Large intestine (tissue), 12 donors: ENCODE measurements at places on chromosomes 1 and 21.

DNA sequence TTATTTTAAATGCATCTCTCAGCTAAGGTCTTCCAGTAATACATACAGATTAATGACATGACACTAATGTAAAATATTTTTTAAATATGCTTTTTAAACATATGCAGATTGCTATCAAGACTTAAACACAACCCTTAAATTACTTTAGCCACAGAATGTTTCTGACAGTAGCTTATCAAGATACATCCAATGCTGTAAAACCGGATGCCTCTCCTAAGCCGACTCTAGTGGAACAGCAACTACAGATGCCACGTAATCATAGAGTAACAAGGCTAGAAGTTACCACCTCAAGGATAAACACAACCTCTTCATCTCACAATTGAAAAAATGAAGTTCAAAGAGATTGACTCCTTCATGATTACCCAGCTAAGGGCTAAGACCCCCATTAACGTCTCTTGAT, 68.4 kb downstream of the ZZZ3 start:
- no peak for DNase-seq

DNA sequence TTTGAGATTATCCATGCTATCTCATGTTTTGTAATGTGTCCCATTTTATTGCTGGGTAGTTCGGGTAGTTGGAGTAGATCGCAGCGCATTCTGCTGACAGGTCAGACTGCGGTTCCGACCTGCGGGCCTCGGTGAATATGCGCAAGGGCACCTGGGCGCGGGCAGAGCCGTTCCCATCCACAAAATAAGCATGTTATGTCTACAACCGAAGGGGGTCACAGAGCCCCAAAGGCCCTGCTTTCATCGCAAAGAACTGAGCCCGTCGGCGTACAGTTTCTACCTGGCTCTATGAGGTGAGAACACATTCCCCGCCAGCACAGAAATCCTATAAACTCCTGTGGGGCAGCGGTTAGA, 88.4 kb downstream of the PRKAB2 start:
- peak; percentile 14 for DNase-seq

- DNase-seq = no peak
Observed at GRCh38 chr1:97920276-97920831, 480 bp downstream of the DPYD start.

DNA sequence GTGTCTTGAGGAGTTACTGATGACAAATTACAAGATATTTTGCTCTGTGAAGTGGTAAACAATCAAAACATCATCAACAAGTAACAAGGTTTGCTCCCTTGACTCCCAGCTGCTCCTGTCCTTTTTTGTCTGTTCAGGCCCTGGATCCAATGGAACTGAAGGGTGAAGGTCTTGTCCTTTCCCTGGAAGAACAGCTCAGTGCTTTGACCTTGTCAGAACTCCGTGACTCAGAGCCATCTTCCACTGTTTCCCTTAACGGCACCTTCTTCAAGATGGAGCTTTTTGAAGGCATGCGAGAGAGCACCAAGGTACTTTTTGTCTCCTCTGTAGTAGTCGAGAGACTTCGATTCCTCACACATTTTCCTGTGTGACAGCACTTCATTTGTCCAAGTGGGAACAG, 29.0 kb downstream of the TRIM45 start:
- no peak for DNase-seq

DNA sequence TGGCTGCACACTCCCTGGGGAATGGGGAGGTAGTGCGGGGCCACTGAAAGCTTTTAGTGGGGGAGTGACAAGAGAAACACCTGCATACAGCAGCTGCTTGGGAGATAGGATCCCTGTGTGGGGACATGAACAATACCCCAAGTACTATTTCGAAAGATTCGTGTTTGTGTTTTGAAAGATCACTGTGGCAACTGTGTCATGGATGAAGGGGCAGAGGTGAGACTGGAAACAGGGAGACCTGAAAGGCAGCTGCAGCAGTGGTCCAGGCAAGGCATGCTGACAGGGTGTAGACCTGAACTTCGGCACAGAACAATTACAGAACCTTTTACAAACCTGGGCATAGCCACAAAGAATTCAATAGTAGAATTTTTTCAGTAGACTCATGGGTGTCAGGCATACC, 32.9 kb downstream of the TENT5C start:
- DNase-seq = peak; percentile 61

DNA sequence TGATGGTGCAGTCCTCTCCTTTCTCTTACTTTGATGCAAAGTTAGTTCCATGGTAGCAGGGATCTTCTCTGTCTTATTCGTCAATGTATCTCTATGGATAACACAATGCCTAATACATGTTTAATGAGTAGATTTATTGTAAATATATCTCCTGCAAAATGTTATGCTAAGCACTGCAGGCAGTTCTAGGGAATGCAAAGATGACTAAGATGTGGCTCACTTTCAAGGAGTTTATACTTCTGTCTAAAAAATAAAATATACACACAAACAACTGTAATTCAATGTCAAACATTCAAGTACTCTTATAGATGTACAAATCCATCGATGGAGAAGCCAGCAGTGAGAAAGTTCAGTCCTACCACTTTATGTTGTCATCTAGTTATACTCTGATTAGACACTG, 194.3 kb downstream of the KCTD3 start:
- no peak for DNase-seq

DNA sequence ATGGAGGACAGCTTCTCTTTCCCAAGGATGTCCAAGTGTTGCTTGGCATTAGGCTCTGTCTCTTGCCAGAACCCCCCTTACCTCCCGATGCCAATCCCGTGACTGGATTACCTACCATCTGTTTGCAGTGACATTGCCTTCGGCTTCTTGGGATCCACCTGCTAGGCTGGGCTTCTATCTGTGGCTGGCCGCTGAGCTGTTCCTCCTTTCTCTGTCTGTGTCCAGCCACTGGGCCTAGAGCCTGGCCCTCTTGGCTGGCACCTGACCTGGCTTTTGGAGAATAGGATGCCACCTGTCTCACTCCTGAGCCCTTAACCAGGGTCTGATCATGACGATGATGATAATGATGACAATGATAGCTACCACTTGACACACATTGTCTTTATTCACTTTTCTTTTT, 41.6 kb upstream of the STUM start:
- DNase-seq = no peak

DNA sequence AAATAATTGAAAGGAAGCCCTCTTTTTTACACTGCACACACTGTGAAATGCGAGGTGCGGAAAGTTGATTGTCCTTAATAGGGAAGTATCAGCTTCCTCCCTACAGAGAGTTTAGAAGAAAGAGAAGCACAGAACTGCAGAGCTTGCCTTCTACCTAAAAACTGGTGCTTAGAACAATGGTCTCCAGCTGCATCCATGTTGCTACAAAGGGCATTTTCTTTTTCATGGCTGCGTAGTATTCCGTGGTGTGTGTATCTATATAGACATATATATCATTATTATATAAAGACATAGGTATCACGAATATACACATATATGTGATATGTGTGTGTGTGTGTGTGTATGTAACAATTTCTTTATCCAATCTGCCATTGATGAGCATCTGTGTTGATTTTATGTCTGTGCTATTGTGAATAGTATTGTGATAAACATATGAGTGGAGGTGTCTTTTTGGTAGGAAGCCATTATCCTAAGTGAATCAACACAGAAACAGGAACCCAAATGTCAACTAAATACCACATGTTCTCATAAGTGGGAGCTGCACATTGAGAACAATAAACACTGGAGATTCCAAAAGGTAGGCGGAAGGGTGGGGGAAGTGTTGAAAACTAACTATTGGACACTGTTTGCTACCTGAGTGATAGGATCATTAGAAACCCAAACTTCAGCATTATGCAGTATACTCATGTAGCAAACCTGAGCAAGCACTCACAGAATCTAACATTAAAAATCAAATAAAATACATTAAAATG, 290.0 kb upstream of the RUNX1 start:
- DNase-seq = no peak

- DNase-seq = no peak
Observed at GRCh38 chr21:31078216-31078615, 39.9 kb upstream of the KRTAP19-8 start.

DNA sequence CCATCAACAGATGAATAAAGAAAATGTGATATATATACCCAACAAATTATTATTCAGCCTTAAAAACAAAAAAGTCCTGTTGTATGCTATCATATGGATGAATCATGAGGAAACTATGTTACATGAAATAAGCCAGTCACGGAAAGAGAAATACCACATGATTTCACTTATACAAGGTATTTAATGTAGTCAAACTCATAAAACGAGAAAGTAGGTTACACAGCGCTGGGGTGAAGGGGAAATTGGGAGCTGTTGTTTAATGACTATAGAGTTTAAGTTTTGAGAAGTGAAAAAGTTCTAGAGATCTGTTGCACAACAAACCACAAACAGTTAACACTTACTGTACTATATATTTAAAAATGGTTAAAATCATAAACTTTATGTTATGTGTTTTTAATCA, 58.5 kb downstream of the SLC25A24 start:
- DNase-seq = no peak

- no peak for DNase-seq
Observed at GRCh38 chr1:185073725-185074124, 28.4 kb downstream of the RNF2 start.
